ENCODE measurements at places on chromosomes 4 and X.

DNA sequence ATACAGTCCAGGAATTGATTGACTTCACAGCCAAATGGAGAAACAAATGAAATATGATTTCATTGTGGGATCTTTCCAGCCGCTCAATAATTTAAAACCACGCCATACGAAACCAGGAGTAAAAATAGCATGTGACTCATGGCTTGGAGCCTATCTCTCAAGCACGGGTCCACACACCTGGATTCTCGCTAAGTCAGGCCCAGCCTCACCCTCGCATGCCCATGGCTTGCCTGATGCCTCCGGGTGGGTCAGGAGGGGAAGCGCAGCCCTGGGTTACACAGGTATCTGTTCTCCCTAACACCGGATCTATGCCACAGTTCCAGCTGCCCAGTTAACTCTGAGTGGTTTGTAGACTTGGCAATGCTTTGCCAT, 5.6 kb upstream of the ABLIM2 start:
- no peak for DNase-seq

GRCh38 chrX:10900585-10901289, 210.4 kb upstream of the HCCS start:
- no peak for DNase-seq

GRCh38 chr4:140255927-140256326, 101.9 kb upstream of the MAML3 start:
- DNase-seq = no peak

DNA sequence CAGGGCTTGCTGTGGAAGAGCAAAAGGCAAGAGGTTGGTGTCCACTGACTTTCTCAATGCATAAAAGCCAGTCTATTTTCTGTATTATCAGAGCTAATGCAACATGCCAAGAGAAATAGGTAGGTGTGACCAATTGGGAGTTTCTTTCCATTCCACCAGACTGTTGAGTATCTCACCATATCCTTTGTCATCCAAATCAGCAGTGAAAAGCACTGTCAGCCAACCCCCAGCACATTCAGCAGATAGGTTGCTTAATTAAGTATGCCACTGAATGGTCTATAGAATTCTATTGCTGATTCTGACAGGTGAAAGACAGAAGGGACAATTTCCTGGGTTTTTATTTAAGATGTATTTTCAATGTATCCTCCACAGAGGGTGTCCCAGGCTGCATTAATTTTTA, 139.8 kb downstream of the HS6ST2 start:
- no peak for DNase-seq

- DNase-seq = no peak
Observed at GRCh38 chr4:21002976-21003375, 302.7 kb downstream of the PACRGL start.

GRCh38 chr4:125750399-125750798, 435.6 kb downstream of the FAT4 start:
- DNase-seq = no peak

DNA sequence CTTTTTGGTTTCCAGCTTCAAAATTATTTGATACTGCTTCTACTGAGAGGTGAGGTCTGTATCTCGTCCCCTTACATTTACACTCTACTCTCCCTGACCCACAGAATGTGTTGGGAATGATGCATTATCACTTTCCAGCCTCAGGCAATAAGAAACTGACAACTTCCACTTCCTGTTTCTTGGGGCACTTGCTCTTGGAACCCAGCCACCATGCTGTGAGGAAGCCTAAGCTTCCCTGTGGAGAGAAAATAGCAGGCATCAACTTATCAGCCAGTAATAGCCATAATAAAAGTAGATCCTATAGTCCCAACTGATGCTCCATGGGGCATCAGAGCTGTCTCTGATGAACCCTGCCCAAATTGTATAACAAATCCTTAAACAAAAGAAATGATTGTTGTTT, 32.6 kb downstream of the RELL1 start:
- DNase-seq = no peak

- DNase-seq = no peak
Observed at GRCh38 chr4:53098681-53099121, 236.6 kb downstream of the RASL11B start.

- no peak for DNase-seq
Observed at GRCh38 chr4:41185614-41186592, 28.4 kb downstream of the APBB2 start.

All from T-helper 1 cell (primary cell).